ENCODE measurements at places on chromosomes 5 and 9. TPM values are rescaled to one million over a fixed set of nuclear protein-coding genes. Genes with fewer than 3 reads are reported as not detected.

Gene NRG2
- not detected for total RNA-seq

Gene AHRR
- total RNA-seq, result 8.8 TPM

Gene CAMK4
- total RNA-seq, result 2.9 TPM

Gene NTRK2
- total RNA-seq, result 3.3 TPM

Gene PKD2L2
- total RNA-seq, result not detected

Gene EFNA5
- total RNA-seq, result 2.1 TPM

Gene PCDHB8
- total RNA-seq, result 0.27 TPM

Measured in fibroblast of the aortic adventitia (primary cell).